Bronchial epithelial cell (primary cell): ENCODE measurements at places on chromosomes 1 and 21. TPM values are rescaled to one million over a fixed set of nuclear protein-coding genes. Genes with fewer than 3 reads are reported as not detected.
A peak's percentile ranks its signal among the peaks of the same experiment; 100 is the strongest.

- peak; percentile 60 for DNase-seq
These were observed 126.9 kb downstream of the SETD4 start for GRCh38 chr21:35933466-35933865.

- DNase-seq = no peak
These were observed 940 bp downstream of the NES start for GRCh38 chr1:156676114-156676819.

DNA sequence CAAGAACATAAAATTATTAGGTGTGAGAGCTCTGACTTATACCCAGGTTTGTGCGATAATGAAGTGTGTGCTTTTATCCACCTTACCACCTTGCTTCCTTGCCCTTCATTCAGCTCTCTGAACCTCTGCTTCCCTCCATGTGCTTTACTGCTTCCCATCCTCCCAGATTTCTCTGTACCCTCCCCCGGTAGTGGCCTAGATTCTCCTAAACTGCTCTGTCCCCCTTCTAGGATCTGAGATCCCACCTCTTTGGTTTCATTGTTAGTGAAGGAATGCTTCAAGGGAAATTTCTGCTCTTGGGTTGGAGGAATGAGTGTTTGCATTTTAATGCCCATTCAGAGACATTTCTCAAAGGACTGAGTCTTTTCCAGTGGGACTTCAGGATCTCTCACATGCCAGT lies 159.5 kb downstream of the ST6GALNAC3 start:
- no peak for DNase-seq

DNA sequence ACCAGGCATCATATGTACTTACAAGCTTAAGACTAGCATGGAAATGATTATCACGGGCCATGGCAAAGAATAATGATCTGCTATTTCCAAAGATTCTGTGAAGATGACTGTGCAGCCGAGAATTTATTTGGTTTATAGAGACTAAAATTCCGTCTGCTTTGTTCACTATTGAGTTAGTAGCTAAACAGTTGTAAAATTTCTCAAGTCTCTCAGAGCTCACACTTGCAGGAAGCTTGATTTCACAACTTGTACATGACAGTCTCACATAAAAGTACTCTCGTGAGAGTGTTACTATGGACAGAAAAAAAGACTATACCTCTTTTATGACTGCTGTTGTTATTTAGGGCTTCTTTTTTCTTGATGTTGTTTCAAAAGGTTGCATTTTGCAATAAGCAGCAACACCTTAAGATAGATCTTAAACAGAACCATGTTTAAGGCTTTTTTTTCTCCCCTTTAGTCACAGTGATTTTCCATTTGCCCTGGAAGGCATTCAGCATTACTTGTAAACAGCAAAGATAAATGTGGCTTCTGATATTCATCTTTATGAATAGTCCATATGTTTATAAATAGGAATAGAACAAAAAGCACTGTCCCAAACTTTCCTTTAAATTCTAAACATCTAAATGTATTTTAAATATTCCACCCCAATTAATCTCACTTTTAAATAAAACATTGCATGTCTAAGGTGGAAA lies 24.8 kb downstream of the ST6GALNAC5 start:
- DNase-seq = no peak

DNA sequence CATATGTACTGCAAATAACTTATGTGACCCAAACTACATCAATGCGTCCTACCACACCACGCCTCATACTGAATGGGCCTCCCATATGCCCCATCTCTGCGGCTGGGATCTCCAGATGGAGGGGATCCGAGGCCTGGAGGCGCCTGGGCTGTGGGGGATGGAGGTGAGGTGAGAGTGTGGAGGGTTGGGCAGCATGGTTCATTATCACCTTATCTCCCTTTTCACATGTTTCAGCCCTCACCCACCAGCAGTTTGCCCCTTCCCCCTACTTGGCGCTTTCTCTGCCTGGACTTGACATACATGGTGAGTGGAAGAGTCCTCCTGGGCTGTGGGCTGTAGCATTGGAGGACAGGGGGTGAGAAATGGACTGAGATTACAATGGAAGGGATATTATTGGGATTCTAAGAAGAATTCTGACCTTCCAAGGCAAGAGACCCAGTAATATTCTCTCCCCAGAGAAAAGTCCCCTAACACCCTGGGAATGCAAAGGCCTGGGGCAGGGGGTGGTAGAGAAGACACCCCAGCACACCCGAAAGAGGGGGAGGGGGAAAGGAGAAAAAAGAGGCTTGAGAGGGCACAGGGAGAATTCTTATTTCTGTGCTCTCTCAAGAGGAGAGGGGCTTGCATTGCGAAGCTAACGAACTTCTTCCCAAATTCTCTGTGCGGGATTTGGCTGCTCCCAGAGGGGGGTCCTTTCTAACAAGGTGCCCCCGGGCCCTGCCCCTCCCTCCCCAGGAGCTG lies 61.4 kb downstream of the MEF2D start:
- no peak for DNase-seq

DNA sequence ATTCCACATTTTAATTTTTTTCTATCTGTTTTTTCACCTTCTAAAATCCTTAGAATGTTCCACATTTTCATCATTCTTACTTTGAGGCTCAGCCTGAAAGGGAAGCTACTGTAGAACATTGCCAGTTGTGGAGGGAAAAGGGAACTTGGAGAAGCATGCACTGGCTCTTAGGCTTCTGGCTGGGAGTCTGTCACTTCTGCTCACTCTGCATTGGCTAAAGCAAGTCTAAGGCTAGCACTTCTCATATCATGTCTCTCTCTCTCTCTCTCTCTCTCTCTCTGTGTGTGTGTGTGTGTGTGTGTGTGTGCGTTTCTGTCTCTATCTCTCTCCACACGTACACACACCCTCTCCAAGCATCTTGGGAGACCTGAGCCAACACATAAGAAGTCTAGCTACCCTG lies 49.6 kb upstream of the ADAR start:
- no peak for DNase-seq

DNA sequence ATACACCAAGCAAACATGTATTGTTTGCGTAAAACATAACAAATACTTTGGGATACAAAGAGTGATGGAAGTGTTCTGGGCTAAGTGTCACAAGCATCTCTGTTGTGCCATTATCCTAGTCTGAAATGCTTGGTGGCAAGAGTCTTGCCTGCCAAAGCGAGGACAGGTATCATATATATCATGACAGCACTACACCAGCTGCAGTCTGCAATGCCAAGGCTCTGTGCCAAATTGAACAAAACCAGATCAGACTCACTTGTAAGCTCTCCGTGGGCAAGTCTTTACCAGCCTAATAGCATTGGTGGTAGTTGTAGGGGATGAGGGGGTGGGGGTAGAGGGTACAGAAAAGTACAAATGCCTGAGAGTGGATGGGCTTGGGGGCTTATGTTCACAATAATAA lies 119.2 kb downstream of the RWDD3 start:
- peak; percentile 12 for DNase-seq

DNA sequence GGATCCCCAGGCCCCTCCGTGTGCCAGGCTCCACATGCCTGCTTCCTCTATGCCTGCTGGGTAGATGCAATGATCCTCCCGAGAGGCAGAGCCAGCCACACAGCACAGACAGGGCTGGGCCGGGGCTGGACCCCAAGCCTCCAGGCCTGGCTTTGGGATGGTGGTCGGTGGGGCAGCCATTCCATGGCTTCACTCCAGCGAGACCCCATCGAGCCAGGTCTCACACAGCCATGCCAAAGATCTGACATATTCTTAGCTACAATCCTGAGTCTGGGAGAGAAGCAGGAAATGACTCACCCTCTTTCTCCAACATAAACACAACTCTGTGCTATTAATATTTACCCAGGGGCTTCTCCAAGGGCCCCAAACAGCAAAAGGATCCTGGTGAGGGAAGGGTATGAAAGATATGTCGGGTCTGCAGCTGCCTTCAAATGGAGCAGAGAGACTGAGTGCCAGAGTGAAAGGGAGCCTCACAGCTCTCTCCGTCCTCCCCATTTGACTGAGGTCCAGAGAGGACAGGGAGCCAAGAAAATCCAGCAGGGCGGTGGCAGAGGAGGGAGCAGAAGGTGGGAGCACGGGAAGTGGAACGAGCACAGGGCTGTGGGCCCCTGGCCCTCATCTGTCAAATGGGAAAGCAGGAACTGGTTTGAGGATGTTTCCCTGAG lies 639.5 kb downstream of the MATN1 start:
- peak; percentile 62 for DNase-seq

- DNase-seq = peak; percentile 96
These were observed 23.6 kb upstream of the DNM3 start for GRCh38 chr1:171817511-171818265.

- no peak for DNase-seq
These were observed 38.9 kb downstream of the PATJ start for GRCh38 chr1:61781151-61781550.

VWA5B1 gene
- not detected in 2 replicates for total RNA-seq

MAP10 gene
- 0.38 and 0.53 TPM in 2 replicates for total RNA-seq

NPHS2 gene
- total RNA-seq = not detected in 2 replicates

C1orf226 gene
- total RNA-seq = 0.26 TPM in 2 replicates

CCT8 gene
- 117 and 222 TPM in 2 replicates for total RNA-seq
